ENCODE measurements at places on chromosomes 6 and 20. TPM values are rescaled to one million over a fixed set of nuclear protein-coding genes. Genes with fewer than 3 reads are reported as not detected.

The SLC22A3 gene
- 0.67 TPM for total RNA-seq

DNA sequence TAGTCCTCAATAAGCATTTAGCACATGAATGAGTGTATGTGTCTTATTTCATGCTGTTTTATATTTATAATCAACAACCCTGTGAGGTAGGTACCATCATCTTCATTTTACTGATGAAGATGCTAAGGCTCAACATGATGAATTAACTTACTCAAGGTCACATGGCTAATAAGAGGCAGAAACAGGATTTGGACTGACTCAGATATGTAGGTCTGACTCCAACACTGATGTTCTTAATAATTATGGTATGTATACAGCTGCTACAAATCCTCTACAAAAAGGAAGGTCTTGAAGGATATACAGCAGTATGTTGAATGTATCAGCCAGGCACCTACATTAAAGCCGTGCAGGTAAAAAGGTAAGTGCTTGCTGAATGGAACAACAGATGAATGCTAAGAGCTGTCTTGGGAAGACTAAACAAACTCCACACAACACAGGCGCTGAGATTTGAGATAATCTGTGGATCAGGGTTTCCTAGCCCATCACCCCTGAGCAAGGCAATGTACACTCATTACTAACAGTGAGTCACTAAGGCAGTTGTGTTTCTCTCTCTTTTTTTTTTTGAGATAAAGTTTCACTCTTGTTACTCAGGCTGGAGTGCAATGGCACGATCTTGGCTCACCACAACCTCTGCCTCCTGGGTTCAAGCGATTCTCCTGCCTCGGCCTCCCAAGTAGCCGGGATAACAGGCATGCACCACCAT, 31.9 kb downstream of the TTI1 start:
- no peak overlapping the region for H3K27ac ChIP-seq
- DNase-seq = peak; percentile 54
- H3K4me3 ChIP-seq = no peak overlapping the region
- peaks cover 16% of the 10 kb centered on the region for H3K4me1 ChIP-seq
- no peaks in the 10 kb centered on the region for H3K27me3 ChIP-seq
- peaks cover 82% of the 10 kb centered on the region for H3K36me3 ChIP-seq

GRCh38 chr20:34717230-34718095, 13.3 kb downstream of the TP53INP2 start:
- peaks cover 13% of the 10 kb centered on the region for H3K36me3 ChIP-seq
- no peak for DNase-seq
- H3K27ac ChIP-seq = no peak overlapping the region
- H3K4me3 ChIP-seq = no peak overlapping the region

DNA sequence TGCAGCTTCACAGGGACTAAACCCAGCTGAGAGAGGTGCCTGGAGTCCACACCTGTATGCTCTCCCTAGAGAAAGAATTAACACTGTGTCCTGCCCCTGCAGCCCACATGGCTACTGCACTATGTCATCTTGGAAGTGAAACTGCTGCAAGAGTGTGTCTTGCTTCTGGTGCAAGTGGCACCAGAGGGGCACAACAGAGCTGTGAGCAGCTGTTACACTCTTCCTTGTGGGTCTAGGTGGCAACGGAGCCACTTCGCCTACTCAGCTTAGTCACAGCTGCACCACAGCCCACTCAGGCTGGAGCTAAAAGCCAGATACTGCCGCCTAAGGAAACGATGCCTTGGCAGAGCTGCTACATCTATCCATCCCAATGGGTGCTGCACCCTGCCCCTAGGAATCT, 391.4 kb downstream of the COL12A1 start:
- no peak overlapping the region for H3K27ac ChIP-seq
- H3K27me3 ChIP-seq = no peaks in the 10 kb centered on the region
- no peaks in the 10 kb centered on the region for H3K36me3 ChIP-seq
- no peak for DNase-seq
- no peaks in the 10 kb centered on the region for H3K4me1 ChIP-seq

The KCNQ5 gene
- 0.59 TPM for total RNA-seq

The ISM1 gene
- 0.67 TPM for total RNA-seq

The C6orf58 gene
- not detected for total RNA-seq

The NQO2 gene
- total RNA-seq = 27.4 TPM

DNA sequence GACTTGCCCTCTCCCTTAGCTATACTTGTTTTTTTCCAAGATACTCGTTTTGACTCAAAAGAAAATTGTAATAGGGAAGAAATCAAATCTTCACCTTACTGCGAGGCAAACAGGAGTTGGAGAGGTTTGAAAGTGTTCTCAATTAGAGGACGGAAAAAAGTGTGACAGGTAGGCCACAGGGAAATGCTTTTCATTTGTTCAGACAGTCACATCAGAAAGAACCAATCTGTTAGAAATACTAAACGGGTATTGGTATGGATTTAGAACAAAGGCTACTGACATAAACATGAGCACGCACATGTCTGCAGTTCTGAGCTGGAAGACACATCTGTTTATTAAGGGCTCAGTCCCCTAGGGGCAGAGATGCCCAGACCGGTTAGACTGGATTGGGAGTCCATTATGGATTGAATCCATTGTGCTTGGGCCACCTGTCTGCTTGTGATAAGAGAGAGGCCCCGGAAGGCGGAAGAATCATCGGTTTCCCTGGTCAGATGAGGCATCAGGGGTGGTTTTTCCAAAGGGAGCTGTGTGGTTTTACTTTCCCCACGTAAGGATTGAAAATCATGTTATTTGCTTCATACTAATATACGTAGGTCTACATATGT, 220.9 kb upstream of the MYLIP start:
- H3K4me1 ChIP-seq = no peaks in the 10 kb centered on the region
- no peak for DNase-seq
- no peak overlapping the region for H3K4me3 ChIP-seq
- no peaks in the 10 kb centered on the region for H3K36me3 ChIP-seq

- peak within 1 kb of the TSS; percentile 97 for H3K4me3 ChIP-seq
- peaks cover 15% of the 10 kb centered on the region for H3K36me3 ChIP-seq
- H3K4me1 ChIP-seq = peaks cover 40% of the 10 kb centered on the region
- H3K27me3 ChIP-seq = no peaks in the 10 kb centered on the region
- DNase-seq = peak; percentile 97
Measured at GRCh38 chr6:109381747-109382575, at the start of gene CD164. CD164 (minus strand) TSS chr6:109382467; CDS start chr6:109382378, 89 bp downstream.

DNA sequence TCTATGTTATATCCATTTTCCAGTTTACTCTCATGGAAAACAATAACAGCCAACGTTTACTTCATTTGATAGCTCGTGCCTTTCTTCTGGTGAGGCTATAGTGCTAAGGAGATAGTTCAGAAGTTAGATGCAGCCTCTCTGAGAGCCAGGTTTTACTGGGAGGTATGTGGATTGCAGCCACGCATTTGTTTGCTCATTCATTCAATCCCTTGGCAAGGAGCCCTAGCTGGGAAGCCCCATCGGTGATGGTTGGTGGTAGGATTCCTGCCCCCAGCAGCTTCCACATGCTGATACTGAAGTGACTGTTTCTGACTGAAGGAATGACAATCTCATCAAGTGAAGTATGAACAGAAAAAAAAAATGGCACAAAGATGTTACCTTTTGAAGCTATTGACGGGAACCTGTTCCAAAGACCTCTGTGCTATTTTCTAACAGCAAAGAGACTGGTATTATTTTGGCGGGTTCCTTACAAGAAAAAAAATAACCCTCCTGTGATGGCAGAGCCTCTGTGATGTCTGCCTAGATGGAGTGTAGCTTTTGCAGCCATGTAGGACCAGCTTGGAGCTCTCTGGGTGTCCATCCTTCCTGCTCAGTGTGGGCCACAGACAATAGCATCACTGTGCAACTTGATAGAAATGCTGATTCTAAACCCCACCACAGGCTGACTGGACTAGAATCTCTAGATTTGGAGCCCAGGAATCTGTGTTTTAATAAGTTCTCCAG, 30.6 kb downstream of the SNAP25 start:
- no peaks in the 10 kb centered on the region for H3K27me3 ChIP-seq
- H3K4me3 ChIP-seq = no peak overlapping the region

DNA sequence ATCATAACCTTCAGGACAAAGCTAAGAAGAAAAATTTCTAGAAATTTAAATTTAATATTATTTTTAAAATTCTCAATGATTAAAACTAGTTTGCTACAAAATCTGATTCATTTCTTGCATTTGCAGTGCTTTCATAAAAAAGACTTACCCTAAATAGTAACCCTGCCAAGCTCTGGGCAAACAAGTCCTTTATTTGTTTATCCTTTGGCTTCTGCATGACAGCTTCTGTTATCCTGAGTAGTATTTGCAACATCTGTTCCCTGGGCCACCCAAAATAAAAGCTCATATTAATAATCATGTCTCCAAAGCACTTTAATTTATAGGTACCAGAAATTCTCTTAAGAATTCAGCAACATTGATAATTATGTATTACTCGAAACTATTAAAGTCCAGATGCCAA, 101.3 kb downstream of the RALGAPA2 start:
- H3K4me3 ChIP-seq = no peak overlapping the region
- peaks cover 12% of the 10 kb centered on the region for H3K36me3 ChIP-seq
- H3K27me3 ChIP-seq = no peaks in the 10 kb centered on the region
- DNase-seq = no peak
- no peaks in the 10 kb centered on the region for H3K4me1 ChIP-seq

DNA sequence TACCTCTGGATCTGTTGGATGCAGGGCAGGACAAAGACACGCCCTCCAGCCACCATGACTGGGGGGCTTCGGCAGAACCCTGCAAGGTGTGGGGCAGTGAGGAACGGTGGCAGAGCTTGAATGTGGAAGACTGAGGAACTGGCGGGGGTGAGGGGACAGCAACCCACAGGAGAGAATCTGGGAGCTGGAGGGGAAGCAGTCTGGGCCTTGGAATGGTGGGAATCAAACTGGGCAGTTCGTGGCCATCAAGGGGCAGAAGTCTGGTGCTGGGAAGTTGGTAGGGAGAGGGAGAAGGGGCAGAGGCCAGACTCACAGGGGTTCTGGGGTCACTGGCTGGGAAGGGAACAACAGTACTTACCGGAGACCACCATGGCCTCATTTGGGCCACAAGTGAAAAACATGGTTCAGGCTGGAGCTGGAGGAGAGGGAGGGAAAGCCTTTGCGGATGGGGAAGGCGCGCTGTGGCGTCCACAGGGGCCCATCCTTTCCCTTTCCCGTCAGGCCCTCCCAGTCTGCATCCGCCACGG, 635 bp downstream of the FLOT1 start:
- DNase-seq = no peak
- peak overlapping the region; percentile 59 for H3K27ac ChIP-seq
- no peaks in the 10 kb centered on the region for H3K36me3 ChIP-seq

- no peaks in the 10 kb centered on the region for H3K36me3 ChIP-seq
- H3K27me3 ChIP-seq = no peaks in the 10 kb centered on the region
- no peaks in the 10 kb centered on the region for H3K4me1 ChIP-seq
- H3K27ac ChIP-seq = no peak overlapping the region
- no peak for DNase-seq
- no peak overlapping the region for H3K4me3 ChIP-seq
Measured at GRCh38 chr20:56588996-56589395, 40.1 kb upstream of the TFAP2C start.

GRCh38 chr20:36391456-36391855, 85.3 kb downstream of the DLGAP4 start:
- H3K4me1 ChIP-seq = no peaks in the 10 kb centered on the region
- no peak overlapping the region for H3K4me3 ChIP-seq
- H3K27me3 ChIP-seq = no peaks in the 10 kb centered on the region
- DNase-seq = no peak

The OR2J3 gene
- total RNA-seq = not detected

The BCAS1 gene
- 15.6 TPM for total RNA-seq

The CLVS2 gene
- not detected for total RNA-seq

DNA sequence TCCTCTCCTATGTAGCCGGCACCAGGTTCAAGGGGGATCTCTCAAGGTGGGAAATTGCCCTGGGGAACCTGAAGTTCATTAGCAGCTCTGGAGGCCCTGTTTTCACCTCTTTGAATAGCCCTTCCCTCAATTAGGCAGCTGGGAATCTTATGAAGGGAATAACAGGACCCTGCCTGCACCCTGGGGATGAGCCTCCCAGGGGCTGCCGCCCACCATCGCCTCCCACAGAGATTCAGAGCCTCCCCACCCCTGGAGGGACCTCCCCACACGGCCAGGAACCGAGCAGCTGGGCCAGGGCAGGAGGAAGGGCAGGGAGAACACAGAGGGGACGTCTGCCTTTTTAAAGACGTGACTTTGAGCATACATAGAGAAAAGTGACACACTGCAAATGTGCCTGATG, 4.6 kb upstream of the EEF1A2 start:
- no peak overlapping the region for H3K4me3 ChIP-seq
- peaks cover 6% of the 10 kb centered on the region for H3K4me1 ChIP-seq
- H3K36me3 ChIP-seq = no peaks in the 10 kb centered on the region

DNA sequence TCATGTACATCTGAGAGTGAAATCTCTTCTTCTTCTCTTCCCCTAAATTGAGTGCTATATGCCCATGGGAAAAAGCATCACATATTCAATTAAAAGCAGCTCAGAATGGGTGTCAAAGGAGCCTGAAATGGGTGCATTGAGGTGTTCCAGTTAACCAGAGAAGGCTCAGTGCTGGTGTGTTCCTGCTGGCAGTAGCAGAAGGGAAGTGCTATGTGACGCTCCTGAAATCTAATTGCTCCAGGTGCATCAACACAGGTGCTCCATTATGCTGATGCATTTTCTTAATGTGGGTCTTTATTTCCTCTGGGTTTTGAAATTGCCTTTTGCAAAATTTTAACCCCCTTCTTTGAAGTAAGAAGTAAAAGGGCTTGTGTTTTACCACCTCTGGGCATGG, 17.9 kb downstream of the SLC22A2 start:
- no peaks in the 10 kb centered on the region for H3K36me3 ChIP-seq
- H3K27me3 ChIP-seq = no peaks in the 10 kb centered on the region
- DNase-seq = no peak
- no peak overlapping the region for H3K4me3 ChIP-seq

DNA sequence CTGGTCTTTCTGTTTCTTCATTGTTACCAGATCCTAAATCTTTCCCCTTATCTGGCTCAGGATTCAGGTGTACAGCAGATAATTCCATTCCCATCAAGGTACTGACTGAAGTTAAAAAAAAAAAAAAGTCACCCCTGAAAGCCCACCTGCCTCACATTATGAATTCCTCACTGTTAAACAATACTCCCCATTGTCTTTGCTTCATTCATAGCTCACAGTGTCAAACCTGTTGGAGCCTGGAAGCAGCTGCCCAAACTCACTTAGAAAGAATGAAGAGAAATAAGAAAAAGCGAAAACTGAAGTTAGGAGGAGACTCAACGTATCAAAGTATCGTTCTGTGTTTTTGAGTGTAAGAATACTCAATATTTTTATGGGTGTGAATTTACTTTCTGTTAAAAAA, 1.8 kb upstream of the DCBLD1 start:
- no peak overlapping the region for H3K27ac ChIP-seq
- H3K4me1 ChIP-seq = peaks cover 24% of the 10 kb centered on the region
- H3K36me3 ChIP-seq = no peaks in the 10 kb centered on the region
- no peak overlapping the region for H3K4me3 ChIP-seq

DNA sequence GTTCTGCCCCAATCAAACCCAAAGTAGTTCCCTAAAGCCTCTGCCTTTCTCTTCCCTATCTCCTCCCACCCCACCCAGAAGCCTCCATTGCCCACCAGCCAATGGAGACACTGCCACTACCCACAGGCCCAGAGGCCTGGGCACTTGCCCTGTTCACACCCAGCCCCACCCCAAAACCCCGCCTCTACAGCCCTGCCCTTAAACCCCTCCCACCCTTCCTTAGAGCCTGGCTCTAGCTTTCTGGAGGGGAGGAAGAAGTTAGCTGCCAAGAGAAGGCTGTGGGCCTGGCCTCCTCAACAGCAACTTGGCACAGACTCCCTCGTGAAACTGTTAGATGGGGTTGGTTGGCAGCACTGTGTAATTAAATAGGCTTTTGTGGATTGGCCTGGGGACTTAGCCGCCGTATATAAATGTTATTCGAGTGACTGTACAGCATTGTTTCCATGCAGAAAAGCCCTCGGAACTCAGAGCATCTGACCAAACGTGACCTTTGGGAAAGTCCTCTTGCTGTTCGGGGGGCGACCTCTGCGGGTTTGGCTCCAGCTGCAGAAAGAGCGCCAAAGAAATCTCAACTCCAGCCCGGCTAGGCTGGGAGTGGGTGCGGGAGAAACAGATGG, 31.4 kb downstream of the COL11A2 start:
- no peak overlapping the region for H3K27ac ChIP-seq
- H3K4me3 ChIP-seq = no peak overlapping the region
- H3K36me3 ChIP-seq = no peaks in the 10 kb centered on the region
- H3K27me3 ChIP-seq = no peaks in the 10 kb centered on the region

The RIMS4 gene
- not detected for total RNA-seq
